ENCODE measurements at places on chromosomes 1 and 21.

- no peak for DNase-seq
Measured at GRCh38 chr1:54105736-54106269, 47.0 kb downstream of the CDCP2 start.

DNA sequence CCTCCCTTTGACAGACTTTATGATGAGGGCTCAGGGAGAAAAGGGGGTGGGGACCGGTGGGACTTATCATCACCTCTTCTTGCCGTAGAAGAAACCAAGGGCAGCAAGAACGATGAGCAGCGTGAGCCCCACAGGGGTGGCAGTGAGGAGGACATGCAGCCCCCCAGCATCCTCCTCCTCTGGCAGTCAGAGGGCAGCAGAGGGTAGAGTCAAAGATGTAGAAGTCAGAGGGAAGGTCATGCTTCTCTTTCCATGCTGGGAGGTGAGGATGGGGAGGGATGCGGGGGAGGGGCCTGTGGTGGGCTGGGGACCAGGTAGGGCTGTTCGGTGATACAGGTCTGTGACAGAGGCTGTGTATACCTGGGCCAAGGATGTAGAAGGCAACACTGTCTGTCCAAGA, 14.8 kb downstream of the INSRR start:
- DNase-seq: no peak

DNA sequence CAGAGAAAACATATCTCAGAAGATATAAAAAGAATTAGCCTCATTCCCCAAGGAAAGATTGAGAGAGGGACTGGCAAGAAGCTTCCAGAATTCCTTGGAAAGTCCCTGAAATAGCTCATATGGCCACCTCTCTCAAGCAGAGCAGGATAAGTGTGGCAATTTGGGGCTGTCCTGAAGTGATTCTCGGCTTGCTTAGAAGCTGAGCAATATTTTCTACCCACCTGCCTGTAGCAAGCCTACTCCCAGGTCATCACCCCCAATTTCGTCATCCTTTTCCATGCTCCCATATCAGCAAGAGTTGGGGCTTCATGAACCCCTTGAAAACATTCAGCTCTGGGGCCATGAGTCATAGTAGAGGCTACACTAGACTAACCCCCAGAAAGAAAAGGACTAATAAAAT, 131.5 kb downstream of the PLPP3 start:
- no peak for DNase-seq

GRCh38 chr1:84360316-84360715, 38.0 kb upstream of the DNASE2B start:
- DNase-seq: no peak

GRCh38 chr1:168991667-168992475, 114.6 kb upstream of the ATP1B1 start:
- no peak for DNase-seq

DNA sequence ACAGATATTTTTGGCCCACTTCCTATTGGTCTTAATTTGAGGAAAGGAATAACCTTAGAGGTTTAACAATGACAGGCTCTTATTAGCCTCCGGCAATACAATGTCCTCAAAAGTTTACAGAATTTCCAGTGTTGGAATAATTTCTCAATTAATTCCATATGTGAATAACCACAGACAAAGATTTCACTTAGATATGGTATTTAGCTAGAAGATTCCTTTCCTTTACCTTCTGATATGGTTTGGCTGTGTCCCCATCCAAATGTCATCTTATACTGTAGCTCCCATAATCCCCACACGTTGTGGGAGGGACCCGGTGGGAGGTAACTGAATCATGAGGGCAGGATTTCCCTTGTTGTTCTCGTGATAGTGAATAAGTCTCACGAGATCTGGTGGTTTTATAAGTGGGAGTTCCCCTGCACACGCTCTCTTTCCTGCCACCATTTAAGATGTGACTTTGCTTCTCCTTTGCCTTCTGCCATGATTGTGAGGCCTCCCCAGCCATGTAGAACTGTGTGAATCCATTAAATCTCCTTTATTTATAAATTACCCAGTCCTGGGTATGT, 54.9 kb upstream of the RGS7 start:
- DNase-seq: no peak

- no peak for DNase-seq
Measured at GRCh38 chr1:156804572-156805243, 11.9 kb downstream of the SH2D2A start.

GRCh38 chr1:57443004-57443403, 19.1 kb upstream of the DAB1 start:
- DNase-seq: no peak

- peak; percentile 58 for DNase-seq
Measured at GRCh38 chr1:235417086-235417697, 50.0 kb downstream of the TBCE start.

DNA sequence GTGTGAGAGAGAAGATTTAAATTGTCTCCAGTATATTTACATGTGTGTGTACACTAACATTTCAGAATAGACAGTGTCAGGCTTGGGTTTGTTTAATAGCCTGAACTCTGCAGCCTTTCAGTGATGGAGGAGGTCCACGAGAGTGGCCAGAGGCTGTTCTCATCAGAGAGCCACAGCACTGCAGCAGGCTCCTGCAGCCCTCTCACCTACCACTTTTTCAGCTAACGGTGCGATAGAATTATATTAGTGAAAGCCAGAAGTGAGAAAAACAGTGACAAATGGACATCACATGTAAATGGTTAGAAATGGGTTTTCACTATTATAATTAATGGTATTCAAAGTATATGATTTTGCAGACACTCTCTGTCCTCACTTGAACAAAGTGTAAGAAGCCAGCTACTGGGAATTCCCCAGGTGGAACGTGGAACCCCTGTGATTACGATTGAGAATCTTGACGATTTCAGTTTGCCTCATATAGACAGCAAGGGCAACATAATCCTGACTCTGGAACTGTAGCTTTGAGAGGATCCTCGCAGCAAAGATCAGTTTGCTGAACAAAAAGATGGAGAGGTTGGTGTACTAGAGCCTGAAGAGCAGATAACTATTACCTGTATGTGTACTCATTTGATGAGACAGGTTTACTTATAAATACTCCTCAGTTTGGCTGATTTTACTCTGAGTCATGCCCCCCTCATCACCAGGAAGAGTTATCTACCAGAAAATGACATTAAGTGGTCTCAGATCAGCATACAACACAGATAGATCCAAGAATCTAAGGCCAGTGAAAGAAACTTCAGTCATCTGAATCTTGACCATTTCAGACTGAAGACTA, 31.4 kb downstream of the IFI16 start:
- no peak for DNase-seq

DNA sequence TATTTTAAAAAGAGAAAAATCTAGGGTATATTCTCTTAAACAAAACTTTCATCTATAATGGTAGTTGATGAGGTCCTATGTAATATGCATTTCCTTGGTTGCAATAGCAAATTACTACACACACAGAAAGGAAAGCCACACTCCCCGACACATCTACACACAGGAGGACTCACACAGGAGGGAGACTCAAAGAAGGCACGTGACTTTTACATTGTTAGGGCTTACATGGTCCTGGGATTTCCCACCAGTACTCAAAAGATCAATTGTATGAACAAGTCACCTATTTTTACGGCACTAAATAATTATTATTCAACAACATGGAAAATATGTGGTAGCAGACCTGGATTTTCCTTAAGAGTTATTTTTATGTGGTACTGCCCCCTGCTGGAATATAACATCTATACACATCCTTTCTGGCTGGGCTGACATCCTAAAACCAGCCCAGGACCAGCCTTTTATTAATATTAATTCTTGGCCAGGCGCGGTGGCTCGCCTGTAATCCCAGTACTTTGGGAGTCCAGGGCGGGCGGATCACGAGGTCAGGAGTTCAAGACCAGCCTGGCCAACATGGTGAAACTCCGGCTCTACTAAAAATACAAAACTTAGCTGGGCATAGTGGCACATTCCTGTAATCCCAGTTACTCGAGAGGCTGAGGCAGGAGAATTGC, 33.9 kb upstream of the LGALS8 start:
- no peak for DNase-seq

GRCh38 chr1:228905701-228906101, 170.4 kb downstream of the RHOU start:
- no peak for DNase-seq

DNA sequence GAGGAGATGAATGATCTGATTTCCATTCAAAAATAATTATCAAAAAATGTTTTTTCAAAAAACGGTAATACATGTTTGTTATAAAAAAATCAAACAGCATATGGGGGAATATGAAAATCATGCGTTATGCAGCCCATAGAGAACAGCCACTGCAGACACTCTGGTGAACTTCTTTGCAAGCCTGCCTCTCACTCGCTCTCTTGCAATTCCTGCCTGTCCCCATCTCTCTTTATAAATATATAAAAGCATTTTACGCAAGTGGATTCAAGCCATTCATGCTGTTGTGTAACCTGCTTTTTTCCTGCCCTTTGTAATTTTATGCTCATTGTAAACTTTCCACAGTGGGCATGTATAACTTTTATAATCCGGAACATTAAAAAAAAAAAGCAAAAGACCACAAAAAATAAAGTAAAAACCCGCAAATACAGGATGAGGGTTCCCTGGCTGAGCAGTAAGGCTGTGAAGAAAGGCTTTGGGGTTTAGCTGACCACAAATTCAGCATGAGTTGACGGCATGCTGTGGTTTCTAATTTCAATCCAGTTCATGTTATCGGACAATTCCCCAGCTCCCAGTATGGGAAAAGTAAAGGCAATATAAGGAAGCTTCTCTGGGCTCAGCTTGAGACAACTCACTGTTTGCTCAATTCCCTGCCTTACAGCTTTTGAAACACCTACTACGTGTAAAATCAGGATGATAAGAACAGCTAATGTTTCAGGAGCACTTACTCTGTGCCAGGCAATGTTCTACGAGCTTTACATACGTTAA, 52.8 kb upstream of the ZBTB40 start:
- DNase-seq: no peak

GRCh38 chr1:220999872-221000863, 120.9 kb downstream of the HLX start:
- DNase-seq: no peak

DNA sequence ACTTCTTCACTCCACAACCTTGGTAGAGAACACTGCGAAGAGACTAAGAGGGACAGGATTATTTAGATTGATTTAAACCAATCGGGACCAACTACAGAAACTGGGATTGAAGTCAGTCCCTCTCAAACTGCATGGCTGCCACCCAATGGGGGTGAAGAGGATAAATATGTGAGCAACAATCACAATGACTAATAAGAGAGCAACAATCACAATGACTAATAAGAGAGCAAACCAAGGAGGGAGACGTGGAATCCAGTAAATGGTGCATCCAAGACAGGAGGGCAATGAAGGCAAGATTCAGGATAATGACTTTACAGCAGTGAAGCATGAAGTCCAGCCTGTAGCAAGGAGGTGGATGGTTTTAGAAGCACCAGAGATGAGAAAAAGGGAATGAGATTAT, 322.8 kb downstream of the TTLL7 start:
- DNase-seq: no peak

GRCh38 chr1:53868565-53868964, 21.0 kb downstream of the YIPF1 start:
- DNase-seq: no peak

- no peak for DNase-seq
Measured at GRCh38 chr1:180521474-180522212, 19.3 kb upstream of the ACBD6 start.

- no peak for DNase-seq
Measured at GRCh38 chr1:101259744-101260148, 22.9 kb downstream of the S1PR1 start.

GRCh38 chr21:21051109-21052055, 53.2 kb downstream of the NCAM2 start:
- DNase-seq: no peak

- no peak for DNase-seq
Measured at GRCh38 chr1:8458607-8459006, 140.7 kb downstream of the SLC45A1 start.

GRCh38 chr1:219733511-219734174, 120.7 kb upstream of the ZC3H11B start:
- DNase-seq: no peak

- DNase-seq: no peak
Measured at GRCh38 chr1:202858331-202858730, 30.6 kb downstream of the RABIF start.

- no peak for DNase-seq
Measured at GRCh38 chr21:35091496-35091895, 42.4 kb upstream of the RUNX1 start.

- DNase-seq: no peak
Measured at GRCh38 chr21:45319461-45320211, 31.9 kb upstream of the POFUT2 start.

DNA sequence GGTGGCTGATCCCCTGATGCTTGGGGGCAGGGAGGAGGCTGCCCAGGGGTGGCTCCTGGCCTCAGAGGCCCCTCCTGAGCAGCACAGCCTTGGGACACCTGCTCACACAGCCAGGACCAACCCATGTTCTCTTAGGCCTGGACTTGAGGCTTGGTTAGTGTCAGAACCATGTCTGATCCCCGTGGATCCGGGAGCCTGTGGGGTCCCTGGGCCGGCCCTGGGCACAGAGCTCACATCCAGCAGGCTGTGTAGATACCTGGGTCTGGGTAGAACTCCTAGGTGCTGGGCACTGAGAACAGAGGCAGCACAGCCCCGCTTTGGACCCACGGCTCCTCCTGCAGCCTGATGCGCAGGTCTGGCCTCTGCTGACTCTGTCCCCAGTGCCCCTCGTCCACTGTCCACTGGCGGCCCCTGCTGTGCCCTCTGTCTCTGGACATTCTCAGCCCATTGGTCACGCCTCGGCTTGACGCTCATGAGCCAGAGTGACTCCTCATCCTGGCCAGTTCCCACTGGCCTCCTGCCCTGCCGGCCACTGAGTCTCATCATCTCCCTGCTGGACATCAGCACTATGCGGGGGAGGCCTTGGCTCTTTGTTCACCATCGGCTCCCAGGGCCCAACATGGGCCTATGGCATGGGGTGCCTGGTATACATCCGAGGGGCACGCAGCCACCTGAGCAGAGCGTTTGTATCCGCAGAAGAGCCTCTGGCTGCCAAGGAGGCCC, 70.2 kb downstream of the TRIM11 start:
- peak; percentile 7 for DNase-seq

DNA sequence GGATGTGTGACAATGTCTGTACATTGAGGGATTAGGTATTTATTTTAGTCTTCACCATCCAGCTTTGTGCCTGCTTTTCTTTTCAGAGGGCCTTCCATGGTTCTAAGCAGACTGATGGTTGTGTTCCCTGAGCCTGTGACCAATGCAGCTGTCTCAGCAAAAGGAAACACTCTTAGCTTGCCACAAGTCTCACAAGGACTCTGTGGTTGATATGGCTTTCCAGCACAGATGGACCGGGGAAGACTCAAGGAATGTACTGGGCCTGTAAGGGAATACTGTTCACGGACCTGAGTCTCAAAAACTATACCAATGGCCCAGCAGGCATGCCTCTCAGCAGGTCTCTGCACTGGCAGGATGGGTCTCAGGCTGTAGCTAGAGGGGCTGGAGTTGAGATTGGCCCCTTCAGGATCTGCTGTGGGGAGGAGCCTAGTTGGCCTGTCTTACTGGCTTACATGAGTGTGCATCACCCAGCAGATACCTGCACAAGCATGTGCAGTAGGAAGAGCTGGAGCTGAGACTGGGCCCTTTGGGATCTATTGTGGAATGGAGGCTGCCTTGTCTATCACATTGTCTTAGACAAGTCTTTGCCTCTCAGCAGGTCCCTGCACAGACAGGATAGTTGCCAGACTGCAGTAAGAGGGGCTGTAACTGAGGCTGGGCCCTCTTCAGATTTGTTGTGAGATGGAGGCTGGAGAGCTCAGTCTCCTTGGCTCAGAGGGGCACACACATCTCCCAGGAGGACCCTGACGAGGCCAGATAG, 52.0 kb upstream of the PDC start:
- no peak for DNase-seq

GRCh38 chr1:236222632-236223031, 59.1 kb downstream of the ERO1B start:
- no peak for DNase-seq

GRCh38 chr1:85975912-85976371, 180.6 kb downstream of the COL24A1 start:
- no peak for DNase-seq

All from T-helper 1 cell (primary cell).